ENCODE measurements at places on chromosomes 6 and 20.

DNA sequence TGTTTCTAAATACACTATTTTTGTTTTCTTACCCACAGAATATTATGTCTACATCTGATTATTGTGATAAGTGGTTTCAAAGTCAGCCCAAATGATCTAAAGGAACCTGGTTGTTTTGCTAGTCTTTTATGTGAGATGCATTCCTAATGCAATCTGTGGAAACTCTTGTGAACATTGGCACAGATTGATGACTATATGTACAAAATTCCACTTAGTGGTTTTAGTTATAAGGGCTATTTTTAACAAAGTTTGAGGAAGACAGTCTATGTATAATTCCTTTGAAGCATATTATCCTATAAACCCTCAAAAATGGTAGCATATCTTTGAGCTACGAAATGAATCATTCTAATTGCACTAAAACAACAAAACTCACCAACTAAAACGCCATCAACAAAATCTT is 140.9 kb downstream of the GRIK2 start:
- DNase-seq: no peak

DNA sequence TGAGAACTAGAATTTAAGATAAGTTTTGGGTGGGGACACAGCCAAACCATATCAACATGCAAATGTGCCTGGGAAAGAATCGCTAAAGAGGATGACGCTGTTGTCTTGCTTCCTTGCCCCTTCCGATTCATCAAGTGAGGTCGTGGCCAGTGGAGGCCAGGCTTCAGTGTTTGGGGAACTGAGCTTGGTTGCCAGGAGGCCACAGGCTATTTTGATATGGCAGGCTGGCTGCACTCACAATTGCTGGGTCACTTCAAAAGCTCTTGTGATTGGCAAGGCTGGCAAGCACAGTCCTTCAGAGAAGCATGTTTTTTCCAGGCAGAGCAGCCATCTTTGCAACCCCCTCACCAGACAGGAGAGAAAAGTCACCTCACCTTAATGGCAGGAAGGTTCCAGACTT is 45.8 kb downstream of the SAMD5 start:
- no peak for DNase-seq

DNA sequence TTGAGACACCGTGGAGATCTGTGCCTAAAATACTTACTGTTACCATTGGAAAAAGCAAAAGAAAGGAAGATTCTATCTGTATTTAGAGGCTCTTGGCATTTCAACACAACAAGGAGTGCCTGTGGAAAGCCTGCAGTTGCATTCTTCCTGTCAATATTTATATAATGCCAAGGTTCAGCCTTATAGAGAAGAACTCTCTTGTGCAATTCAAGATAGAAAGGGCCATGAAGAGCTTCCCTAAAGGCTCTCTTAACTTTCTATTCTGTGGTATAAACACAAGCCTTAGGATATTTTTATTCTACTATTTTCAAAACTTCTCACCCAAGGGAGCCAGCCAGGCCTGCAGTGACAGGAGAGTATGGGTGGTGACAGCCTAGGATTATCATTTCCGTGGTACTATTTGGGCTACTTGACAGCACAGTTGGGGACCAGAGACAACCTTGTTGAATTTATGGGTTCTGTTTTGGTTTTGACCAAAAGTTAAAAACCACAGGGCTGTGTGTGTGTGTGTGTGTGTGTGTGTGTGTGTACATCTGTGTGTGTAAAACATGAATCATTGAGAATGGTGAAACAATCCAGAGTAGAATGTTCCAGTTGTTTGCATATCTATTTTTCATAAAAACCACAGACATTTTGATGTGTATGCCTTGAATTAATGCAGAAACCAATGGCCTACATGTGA is 700.9 kb upstream of the SLC35B3 start:
- no peak for DNase-seq

GRCh38 chr6:136607204-136607931 is 57.1 kb upstream of the MAP7 start:
- DNase-seq: no peak

DNA sequence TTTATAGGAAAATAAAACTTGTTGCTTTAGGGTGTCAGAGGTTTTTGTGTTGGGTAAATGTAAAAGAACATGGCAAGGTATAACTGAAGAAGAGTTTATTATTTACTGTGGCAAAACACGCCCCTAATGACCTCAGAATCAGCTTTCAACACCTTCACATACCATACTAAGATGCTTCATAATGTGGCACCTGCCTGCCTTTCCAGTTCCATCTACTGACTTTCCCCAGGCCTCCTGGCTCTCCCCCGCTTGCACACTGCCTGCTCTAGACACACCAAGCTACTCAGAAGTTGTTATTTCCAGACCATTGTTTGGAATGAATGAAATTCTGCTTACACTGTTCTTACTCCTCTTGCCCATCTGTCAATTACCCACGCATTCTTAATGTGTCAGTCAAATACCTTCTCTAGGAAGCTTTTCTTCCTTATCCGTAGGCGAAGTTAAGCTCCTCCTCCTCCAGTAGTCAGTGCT is 1.8 kb downstream of the TIAM2 start:
- no peak for DNase-seq

- DNase-seq: no peak
Measured at GRCh38 chr6:20286968-20287565, 74.8 kb upstream of the MBOAT1 start.

DNA sequence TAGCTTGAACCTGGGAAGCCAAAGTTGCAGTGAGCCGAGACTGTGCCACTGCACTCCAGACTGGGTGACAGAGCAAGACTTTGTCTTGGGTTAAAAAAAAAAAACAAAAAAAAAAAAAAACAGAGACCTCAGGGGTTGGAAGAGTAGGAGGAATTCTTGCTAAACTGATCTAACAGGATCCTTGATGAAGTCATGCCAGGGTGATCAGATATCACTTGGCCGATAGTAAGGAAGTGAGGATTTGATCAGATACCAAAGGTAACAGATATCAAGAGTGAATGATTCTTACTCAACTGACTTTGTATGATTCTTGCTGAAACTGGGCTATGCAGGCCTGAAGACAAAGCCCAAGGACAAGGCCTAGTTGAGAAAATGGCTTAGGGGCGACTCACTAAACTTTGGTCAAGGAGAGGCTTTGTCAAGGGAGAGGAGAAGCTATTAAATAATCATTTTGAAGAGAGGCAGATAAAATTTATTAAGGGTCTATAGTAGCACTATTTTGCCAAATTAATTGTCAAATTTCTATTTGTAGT is 624.7 kb downstream of the UTRN start:
- DNase-seq: no peak

GRCh38 chr6:33772082-33772830 is 16.7 kb downstream of the LEMD2 start:
- DNase-seq: no peak

All from head of caudate nucleus (tissue), 42 donors.